ENCODE measurements at places on chromosomes 5 and 9.

- no peak for DNase-seq
Observed at GRCh38 chr5:135195270-135195608, 161.2 kb upstream of the PITX1 start.

GRCh38 chr9:117315236-117315635 lies 99.6 kb downstream of the ASTN2 start:
- DNase-seq = no peak

- DNase-seq = no peak
Observed at GRCh38 chr5:133453831-133454230, 158.5 kb downstream of the FSTL4 start.

GRCh38 chr5:56516441-56516840 lies 283.3 kb upstream of the ANKRD55 start:
- DNase-seq = no peak

DNA sequence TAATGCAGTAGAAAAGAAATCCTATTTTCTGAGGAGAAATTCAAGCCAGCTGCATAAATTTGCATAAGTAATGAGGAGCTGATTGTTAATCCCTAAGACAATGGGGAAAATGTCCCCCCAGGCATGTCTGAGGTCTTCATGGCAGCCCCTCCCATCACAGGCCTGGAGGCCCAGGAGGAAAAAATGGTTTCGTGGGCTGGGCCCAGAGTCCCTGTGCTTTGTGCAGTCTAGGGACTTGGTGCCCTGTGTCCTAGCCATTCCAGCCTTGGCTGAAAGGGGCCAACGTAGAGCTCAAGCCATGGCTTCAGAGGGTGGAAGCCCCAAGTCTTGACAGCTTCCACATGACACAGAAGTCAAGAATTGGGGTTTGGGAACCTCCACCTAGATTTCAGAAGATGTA lies 357.5 kb downstream of the SPATA31D1 start:
- no peak for DNase-seq

DNA sequence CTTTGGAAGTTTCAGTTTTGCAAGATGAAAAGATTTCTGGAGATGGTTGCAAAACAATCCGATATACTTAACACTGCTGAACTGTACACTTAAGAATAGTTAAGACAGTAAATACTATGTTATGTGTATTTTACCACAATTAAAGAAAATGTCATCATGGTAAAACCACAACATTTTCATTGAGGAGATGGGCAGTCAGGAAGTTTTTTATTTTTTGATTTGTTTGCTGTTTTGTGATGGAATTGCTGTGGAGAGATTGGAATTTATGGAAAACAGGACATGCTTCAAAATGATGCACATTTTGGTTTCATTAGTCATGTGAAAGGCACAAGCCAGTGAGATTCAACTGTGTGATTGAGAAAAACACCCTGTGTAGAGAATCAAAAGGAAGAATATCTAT lies 90.5 kb upstream of the AGXT2 start:
- no peak for DNase-seq

- no peak for DNase-seq
Observed at GRCh38 chr9:98039607-98040017, 16.9 kb upstream of the NANS start.

- no peak for DNase-seq
Observed at GRCh38 chr9:89149726-89150125, 28.9 kb downstream of the SHC3 start.

DNA sequence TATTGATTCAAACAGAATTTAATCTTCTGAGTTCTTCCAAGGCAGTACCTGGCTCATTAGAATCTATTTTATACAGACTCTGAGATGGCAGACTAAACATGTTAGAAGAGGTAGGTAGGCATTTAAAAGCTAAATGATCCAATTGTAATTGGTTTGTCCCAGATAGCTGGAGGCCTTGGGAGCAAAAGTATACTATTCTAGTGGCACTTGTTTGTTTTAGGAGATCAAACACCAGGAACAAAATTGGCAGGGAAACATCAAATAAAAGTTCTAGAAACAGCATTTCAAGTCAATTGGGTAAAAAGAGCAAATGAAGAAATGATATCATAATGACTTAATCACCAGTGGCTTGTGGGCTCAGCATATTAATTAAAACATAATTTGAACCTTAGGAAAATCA lies 521.4 kb downstream of the PRR16 start:
- no peak for DNase-seq

GRCh38 chr9:71665247-71665646 lies 103.1 kb downstream of the CEMIP2 start:
- DNase-seq = no peak

GRCh38 chr9:93091056-93091452 lies 5.0 kb upstream of the CARD19 start:
- no peak for DNase-seq

DNA sequence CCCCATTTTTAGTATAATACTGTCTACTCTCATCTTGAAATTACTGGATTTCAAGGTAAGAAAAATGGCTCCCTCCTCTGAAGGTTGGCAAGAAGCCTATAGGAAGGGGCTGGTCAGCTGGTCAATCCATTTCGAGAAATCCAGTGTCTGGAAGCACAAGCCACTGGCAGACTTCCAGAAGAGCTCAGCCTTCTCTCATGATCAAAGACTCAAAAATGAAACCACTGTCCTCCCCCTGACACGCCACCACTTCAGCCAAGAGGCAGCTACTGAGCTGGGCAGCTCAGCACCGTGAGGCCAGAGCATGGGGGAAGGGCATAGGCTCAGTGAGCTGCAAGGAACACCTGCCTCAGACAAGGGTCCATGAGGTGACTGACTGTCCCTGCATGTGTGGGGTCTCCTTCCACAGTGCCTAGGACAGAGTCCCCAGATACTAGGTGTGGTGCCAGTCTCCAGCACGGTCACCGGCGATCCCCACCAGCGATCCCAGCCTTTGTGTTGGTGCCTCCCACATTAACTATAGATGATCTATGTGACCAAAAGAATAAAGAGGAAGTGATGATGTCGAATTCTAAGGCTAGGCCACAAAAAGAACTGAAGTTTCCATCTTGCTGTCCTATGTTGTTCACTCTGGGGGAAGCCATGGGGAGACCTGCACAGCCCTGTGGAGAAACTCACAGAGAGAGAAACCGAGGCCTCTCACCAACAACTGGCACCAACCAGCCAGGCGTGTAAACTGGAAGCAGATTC lies 100.1 kb upstream of the LRRTM2 start:
- no peak for DNase-seq

DNA sequence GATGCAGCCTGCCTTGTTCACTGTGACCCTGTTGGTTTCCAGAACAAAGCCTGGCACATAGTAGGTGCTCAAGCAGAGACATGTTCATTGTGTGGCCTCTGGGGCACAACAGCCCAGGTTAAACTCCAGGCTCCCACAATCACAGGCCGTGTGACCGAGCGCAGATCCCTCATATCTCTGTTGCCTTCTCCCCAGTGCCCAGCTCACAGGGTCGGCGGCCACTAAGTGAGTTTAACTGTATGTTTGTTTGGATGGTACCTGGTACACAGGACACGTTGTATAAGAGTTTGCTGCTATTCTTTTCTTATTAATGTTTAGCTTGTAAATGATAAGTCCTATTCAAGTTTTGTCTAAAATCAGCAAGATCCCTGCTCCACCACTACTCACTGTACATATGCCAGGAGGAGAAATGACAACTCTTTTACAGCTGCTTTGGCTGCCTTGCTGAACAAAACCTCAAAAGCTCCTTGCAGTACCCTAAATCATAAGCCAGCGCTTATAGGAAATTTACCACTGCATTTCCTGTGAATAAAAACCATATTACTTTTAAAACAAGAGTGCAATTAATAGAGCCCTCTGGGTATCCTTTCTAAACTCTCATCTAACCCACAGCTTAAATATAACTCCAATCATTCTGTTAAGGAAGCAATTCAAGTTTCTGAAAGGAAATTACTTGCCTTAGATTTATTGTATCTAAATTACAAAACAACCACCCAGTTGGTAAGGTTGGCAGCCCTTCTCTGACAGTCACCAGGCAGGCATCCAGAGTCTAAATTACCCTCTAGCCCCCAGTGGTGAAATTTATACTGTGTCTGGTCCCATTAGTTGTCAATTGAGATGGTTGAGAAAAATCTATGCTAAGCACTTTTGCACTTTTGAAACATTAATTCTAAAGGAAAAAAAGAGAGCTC lies 379.4 kb downstream of the SEMA5A start:
- DNase-seq = no peak

GRCh38 chr5:133818031-133818431 lies 150.4 kb downstream of the C5orf15 start:
- DNase-seq = no peak

DNA sequence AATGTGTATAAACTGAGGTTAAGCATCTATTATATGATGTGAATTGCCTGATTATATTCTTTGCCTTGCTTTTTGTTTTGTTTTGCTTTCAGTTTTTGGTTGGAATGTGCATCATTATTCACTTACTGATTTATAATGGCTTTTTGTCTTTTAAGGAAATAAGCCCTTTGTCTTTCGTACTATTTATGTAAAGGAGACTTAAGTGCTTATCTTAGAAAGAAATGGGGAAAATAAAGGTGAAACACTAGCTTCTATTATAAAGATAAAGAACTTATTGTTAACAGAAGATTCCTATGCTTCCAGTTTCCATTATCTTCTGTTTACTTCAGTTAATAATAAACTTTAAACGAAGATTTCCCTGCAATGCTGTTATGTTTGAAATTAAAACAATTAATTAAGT lies 23.3 kb downstream of the COX7C start:
- DNase-seq = no peak

DNA sequence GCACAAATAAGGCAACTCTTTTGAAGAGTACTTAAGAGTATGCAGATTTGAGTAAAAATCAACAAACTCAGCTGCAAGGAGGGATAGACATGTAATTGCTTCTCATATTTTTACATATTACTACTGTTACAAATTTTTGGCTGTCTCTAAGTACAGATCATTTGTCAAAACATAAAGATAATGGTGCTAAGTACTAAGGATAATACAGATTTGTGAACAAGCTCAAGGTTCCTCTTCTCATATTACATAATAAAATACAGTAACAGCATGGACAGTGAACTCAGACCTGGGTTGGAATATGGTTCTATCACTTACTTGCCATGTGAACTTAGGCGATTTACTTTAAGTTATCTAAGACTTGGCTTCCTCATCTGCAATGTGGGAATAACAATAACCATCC lies 168.0 kb downstream of the AP3B1 start:
- DNase-seq = no peak

DNA sequence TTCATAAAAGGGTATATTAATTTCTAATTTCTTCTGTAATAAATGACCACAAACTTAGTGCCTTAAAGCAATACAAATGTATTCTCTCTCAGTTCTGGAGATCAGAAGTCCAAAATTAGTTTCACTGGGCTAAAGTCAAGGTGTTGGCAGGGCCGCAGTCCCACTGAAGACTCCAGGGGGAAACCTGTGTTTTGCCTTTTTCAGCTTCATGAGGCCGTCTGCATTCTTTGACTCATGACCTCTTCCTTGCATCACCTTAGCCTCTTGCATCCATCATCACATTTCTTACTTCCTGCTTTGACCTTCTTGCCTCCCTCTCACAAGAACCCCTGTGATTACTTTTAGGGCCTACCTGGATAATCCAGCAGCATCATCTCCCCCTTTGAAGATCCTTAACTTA lies 42.0 kb upstream of the ALDH1B1 start:
- DNase-seq = no peak

- DNase-seq = no peak
Observed at GRCh38 chr5:21219251-21219650, 1231.3 kb upstream of the CDH18 start.

DNA sequence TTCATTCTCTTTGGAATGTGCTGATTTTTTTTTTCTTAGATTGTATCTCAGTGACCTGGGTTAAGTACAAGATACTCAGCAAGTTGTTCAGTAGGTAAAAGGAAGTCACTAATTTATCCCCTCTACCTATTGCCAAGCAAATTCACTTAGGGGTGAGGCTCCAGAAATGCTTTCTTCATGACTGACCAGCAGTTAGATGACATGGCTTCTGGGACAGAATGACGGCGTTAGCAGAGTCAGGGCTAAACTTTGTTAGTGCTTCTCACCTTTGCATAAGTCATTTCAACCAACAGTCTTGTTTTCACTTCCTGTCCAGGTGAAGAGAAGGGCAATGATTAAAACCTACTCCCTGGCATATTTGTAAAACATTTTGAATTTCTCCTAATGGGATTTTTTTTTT lies 20.2 kb upstream of the MTAP start:
- no peak for DNase-seq

DNA sequence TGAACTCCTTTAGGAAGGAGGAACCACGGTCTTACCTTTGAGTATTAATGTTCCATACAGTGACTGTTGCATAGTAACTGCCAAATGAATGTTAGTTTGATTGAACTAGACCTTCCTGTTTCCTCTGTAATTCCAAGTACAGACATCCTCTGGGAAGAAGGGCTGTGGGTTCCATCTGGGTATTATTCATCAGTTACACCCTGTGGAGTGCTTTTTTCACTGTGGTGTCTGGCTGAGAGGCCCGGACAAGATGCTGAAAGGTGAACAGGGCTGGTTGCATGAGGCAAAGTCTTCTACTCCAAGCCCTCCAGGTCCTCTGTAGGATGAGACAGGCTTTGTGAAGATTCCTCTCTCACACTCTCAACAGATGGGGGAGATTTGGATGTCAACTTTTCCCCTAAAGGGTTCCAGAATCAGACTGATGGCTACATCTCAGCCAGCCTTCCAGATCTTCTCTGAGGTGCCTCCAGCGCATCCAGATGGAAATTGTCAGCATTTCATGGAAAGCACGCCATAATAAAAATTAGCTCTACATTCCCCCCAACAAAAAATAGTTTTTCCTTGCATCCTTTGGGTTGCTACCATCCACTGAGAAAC lies 230.9 kb downstream of the GAS1 start:
- DNase-seq = no peak

DNA sequence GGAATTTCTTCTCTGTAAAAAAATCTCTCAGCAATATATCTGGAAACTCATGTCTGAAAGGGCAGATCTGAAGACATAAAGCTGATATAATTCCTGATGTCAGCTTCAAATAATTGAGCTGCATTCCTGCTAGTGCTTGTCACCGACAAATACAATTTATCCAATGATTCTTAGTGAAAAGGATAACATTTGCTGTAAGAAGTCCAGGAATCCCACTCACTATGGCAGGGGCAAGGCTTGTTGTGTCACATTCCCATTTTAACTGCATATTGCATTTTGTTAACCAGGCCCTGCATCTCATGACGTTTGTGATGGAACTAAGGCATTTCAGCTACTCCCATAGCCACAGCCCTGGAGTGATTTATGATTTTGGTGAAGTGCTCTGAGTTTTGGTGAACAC lies 160.1 kb upstream of the DAB2 start:
- DNase-seq = no peak

- no peak for DNase-seq
Observed at GRCh38 chr9:118938581-118938980, 430.7 kb downstream of the BRINP1 start.

- DNase-seq = no peak
Observed at GRCh38 chr5:173299820-173300219, 28.4 kb downstream of the STC2 start.
